ENCODE measurements at places on chromosomes 5 and 9.

DNA sequence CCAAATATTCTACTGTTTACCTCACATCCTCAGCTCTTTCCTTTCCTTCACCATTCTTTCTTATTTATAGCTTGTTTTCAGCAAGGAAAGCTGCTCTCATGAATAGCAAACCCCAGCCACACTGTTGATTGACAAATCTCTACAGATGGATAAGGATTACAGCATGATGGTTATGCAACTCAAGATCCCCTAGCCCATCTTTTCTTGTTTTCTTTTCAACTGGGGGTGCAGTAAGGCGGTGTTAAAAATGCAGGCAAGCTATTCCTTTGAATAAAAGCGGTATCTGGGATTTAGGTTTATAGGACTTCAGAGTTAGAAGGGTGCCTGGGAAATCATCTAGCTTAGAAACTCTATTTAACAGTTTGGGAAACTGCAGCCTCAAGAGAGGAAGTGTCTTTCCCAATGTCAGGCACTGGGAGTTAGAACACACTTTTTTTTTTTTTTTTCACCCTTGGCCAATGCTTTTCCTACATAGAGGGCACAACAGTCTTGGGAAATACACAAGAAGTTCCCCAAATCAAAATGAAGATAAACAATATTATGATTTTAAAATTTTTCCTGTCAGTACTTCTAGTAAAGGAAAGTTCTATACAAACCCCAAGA, 2.6 kb downstream of the SPARC start:
- peak; percentile 39 for DNase-seq

DNA sequence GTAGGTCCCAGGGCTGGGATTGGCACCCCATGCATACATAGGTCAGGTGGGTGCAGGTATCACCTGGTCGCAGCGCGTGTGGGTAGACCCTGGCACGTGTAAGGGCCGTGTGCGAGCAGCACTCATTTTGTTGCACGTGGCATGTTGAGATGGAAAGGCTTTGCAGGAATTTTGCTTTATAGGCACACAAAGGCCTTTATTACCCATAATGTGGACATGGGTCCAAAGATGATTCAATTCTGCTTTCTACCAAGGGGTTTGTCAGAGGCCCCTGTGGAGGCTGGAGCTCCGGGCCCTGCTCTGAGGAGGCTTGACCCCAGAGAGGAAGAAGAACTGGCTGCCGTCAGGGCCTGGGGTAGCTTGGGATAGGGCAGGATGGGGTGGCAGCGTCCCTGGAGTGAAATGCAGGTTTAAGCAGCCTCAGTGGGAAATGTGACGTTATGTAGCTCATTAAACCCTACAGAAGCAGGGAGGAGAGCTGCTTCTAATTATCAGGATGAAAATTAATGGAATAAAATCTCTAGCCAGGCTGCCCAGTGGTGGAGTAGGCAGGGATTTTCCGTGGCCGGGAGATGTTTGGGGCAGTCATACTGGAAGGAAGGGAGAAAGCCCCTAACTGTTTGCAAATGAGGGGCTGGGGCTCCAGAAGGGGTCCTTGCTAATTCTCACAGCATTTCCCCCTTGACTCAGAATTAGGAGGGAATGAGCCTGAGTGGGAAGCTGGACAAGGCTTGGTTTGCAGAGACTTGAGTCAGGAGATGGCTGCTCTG, 103.3 kb upstream of the PITX1 start:
- DNase-seq: no peak

- DNase-seq: no peak
Measured at GRCh38 chr9:70883056-70883455, 238.4 kb downstream of the TRPM3 start.

DNA sequence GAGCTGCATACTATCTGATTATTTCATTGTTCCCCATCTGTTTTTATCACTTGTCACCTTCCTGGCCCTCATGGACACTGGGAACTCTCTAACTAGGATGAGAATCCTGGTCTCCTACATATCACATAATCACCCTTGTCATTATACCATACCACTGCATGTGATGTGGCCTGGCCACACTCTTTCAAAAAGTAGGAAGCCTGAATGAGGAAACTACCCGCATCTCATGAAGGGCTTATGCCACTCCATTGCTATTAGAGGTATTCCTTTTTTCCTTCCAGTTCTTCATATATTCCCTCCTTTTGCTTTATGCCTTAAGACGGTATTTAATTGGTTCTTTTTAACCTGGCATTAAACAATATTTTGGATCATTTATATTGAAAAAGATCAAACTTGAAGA, 1341.4 kb upstream of the NUDT12 start:
- DNase-seq: no peak

DNA sequence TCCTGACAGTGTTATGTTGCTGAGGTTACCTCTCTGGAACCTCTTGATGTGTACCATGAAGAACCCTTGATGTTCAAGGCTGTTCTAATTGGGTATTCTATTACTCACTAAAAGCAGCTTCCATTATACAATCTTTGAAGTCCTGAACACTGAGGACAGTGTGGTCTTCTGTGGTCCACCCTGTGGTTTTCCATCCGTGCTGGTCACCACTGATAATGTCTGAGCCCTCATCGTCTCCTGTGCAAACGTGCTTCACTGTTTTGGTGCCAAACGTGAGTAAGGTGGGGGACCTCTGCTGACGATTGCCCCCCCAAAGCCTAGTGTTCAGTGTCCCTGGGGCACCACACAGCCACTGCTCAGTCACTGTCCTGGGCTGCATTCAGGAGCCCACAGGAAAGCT, 259.7 kb upstream of the ANKRD55 start:
- no peak for DNase-seq

DNA sequence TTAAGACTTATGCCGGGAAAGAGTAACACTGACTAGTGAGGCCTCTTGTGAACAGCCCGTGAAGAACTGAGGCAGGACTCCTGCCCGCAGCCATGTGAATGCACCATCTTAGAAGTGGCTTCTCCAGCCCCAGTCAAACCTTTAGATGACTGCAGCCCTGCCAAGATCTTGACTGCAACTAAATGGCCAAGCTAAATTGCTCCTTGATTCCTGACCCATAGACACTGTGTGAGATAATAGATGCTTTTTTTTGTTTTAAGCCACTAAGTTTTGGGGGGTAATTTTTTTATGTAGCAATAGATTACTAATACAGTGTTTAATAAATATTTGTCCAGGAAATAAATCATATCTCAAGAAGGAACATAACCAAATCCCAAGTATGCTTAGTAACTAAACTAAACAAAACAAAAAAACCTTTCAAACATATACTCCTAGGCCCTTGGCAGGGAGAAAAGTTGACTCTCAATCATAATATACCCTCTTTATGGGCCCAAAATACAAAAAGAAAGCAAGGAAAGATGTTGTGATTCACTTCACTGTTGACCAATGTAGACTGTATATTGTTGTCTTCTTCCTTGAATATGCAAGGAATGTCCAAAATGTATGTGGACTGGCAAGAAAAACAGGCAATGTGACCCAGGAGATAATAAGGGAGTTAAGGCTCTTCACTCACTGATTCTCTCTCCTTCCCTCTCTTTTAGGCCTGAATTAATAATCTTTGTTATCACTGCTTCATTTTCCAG, 79.7 kb upstream of the ZNF366 start:
- no peak for DNase-seq

- no peak for DNase-seq
Measured at GRCh38 chr5:134511796-134512660, 13.4 kb upstream of the JADE2 start.

- peak; percentile 94 for DNase-seq
Measured at GRCh38 chr5:172775326-172776234, 4.6 kb upstream of the DUSP1 start.

- DNase-seq: no peak
Measured at GRCh38 chr5:176161431-176161830, 76.8 kb upstream of the SIMC1 start.

GRCh38 chr5:58887721-58888409, 305.0 kb downstream of the RAB3C start:
- peak; percentile 41 for DNase-seq

- DNase-seq: no peak
Measured at GRCh38 chr5:125257057-125257972, 510.9 kb upstream of the ZNF608 start.

DNA sequence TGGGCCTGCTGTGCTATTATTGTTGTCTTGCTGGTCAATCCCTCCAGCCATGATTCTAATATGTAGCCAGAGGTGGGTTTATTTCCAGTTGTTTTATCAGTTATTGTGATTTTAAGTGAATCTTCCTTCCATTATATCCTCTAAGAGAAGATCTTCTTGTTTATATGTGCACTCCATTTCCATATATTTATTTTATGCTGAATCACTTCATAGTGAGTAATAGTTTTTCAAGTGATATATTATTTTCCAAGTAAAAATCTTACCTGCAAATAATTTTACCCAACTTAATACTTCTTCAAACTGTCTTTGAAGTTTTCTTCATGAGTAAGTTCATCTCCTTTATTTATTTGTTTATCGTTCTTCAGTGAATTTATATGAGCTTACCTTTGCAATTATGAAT, 13.5 kb upstream of the GPR150 start:
- DNase-seq: no peak

DNA sequence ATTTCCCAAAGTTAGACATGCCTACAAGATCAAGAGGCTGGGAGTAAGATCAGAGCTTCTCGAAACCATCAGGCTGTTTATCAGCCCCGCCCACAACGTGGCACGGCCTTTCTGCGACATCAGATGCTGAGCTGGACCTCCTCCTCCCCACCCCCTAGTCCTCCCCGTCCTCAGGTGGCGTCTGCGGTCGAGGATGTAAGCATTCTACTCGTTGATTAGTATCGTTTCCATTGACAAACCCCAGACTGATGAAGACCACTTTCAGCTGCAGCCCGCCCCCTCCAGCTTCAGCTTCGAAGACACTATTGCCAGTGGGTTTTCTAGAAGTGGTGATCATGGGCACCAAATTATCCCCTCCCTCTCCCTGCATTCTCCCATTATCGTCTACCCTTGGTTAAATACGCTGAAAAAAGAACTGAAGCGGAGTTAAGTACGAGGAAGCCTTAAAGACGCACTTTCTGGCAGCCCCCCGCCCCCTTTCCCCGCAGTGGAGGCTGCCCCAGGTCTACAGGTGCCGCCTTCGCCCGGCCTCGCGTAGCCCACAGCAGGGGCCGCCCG, 1.1 kb downstream of the PPIC start:
- DNase-seq: no peak

GRCh38 chr5:178473854-178474253, 116.3 kb downstream of the COL23A1 start:
- DNase-seq: no peak

- DNase-seq: peak; percentile 15
Measured at GRCh38 chr9:137492464-137493363, 33.6 kb upstream of the NSMF start.

DNA sequence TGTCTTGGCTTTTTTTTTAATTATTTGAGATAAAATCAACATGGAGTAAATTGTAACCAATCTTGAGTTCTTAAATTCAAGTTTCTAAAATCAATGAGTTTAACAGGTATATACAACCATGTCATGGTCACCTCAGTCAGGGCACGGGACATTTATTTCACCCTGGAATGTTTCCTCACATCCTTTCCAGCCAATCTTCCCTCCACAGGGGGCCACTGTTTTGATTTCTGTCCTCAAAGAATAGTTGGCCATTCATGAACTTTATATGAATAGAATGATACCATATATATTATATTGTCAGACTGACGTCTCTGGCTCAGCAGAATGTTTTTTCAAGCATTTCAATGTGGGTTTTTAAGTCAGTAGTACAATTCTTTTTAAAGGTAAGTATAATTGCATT, 806 bp downstream of the ZNF474 start:
- DNase-seq: no peak

DNA sequence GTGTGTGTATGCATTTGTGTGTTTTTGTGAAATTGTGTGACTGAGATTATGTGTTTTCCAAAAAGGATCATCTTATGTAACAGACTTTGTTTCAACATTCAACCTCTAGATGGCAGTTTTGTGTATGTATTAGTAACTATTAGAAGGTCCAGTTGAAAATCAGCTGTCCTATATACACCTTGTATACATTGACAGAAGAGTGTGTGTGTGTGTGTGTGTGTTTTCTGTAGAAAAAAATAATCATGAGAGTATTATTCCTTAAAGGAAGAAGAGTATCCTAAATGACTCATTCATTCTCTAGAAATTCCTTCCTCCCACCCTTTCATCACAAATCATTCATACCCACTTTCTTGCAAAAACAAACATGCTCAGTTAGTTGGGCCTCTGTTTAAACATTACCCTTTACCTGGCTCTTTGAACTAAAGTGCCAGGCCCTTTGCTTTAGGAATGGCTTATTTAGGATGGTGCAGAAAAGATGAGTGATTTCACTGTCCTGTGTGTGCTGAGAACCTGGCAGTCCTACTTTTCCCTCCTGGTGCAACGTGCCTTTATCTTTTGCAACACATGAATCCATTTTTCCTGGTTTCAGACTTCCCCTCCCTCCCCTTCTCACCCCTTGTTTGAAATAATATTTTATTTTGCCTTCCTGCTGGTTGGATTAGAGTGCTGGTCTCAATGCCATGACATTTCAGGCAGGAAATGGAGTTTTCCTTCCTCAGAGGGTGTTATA, 152.2 kb downstream of the ARHGAP26 start:
- peak; percentile 32 for DNase-seq

DNA sequence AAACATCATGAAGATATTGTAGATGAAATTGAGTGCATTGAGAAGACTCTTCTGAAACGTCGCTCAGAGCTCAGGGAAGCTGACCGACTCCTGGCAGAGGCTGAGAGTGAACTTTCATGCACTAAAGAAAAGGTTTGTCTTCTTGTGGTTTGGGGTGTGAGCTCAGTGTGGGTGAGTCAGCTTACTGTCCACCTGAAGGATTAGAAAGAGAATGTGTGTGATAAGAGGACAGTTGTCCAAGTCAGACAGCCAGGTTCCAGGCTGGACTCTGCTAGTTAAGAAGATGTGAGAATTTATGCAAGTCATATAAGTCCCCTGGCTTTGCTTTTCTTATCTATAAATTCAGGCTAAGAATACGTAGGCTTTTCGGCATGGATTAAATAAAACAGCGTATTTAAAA, 46.9 kb downstream of the RAB14 start:
- no peak for DNase-seq

GRCh38 chr5:103174147-103174546, 54.0 kb downstream of the PPIP5K2 start:
- no peak for DNase-seq

- no peak for DNase-seq
Measured at GRCh38 chr9:104177003-104177611, 83.0 kb downstream of the SMC2 start.

- DNase-seq: no peak
Measured at GRCh38 chr9:35518225-35518821, 28.4 kb downstream of the RUSC2 start.

DNA sequence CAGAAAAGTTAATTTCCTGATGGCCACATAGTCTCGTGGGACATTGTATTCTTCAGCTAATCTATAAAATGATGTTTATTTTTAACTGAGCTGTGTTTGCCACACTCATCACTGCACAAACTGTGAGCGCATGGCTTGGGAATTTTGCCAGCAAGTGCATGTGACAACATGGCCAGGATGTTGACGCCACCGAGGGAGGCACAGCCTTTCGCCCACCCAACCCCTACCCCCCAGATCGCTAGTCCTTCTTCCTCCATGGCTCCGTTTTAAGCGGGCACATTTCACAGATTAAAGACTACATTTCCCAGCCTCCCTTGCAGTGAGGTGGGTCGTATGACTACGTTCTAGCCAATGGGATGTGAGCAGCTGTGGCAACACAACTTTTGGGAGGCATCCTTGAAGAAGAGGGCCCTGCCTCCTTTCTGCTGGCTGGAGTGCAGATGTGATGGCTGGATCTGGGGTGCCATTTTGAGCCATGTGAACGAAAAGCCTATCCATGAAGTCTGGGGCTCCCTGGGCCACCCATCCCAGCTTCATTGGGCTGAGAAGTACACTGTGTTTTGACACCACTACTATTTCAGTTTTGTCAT, 7.9 kb downstream of the NRARP start:
- peak; percentile 49 for DNase-seq

All from MV-4-11 (cell line).